ENCODE measurements at places on chromosomes 11 and 22.

DNA sequence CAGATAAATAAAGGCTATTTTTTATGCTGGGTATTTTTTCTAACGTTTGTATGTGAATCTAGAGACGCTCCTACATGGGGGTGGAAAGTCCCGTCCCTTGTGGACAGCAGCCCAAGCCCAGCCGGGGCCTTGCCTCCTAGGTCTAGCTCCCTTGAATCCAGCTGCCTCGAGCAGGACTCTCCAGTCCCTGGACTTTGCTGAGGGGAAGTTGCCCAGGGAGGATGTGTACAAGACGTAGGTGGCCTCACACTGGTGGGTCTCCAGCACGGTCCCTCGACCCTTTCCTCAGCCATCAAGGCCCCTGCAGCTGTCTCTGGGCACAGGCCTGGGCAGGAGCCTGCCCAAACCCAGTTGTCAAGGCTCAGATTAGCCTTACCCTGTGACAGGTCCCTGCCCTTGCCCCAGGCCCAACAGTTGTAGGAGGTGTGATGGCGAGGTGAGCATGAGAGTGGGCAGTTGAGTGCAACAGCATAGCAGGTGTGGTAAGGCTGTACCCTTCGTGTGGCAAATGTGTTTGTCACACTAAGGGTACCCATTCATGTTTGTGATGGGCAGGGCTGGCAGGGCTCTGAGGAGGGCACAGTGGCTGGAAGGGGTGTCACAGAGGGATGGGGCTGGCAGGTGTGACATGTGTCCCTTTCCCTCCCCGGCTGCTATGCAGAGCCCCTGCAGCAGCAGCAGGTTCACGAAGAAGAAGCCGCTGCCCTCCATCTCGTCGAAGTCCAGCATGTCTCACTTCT, 3.4 kb downstream of the CCDC116 start:
- no peak for DNase-seq

- no peak for DNase-seq
Measured at GRCh38 chr22:21683401-21683811, 17.6 kb downstream of the PPIL2 start.

DNA sequence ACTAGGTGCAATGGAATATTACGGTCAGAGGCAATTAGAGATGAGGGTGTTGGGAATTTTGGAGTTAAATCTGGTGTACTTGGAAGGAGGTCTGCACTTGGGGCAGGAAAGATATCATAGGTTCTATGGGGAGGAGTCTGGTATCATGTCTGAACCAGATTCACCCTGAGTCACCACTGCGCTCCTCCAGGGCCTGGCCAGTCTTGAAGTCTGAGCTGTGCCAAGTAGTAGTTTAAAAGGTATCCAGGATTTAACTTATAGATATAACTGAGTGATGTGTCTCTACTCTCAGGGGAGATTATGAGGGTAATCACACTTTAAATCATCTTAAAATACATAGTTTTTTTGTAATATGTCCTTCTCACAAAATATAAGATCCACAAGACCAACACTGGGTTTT, 6.6 kb downstream of the CNGA4 start:
- DNase-seq, result no peak

- DNase-seq, result peak; percentile 83
Measured at GRCh38 chr22:35023692-35024363, 42.1 kb upstream of the ISX start.

GRCh38 chr22:21628386-21629254, 1.2 kb downstream of the YDJC start:
- no peak for DNase-seq

GRCh38 chr11:70755410-70756158, 357.3 kb downstream of the CTTN start:
- DNase-seq, result peak; percentile 77

DNA sequence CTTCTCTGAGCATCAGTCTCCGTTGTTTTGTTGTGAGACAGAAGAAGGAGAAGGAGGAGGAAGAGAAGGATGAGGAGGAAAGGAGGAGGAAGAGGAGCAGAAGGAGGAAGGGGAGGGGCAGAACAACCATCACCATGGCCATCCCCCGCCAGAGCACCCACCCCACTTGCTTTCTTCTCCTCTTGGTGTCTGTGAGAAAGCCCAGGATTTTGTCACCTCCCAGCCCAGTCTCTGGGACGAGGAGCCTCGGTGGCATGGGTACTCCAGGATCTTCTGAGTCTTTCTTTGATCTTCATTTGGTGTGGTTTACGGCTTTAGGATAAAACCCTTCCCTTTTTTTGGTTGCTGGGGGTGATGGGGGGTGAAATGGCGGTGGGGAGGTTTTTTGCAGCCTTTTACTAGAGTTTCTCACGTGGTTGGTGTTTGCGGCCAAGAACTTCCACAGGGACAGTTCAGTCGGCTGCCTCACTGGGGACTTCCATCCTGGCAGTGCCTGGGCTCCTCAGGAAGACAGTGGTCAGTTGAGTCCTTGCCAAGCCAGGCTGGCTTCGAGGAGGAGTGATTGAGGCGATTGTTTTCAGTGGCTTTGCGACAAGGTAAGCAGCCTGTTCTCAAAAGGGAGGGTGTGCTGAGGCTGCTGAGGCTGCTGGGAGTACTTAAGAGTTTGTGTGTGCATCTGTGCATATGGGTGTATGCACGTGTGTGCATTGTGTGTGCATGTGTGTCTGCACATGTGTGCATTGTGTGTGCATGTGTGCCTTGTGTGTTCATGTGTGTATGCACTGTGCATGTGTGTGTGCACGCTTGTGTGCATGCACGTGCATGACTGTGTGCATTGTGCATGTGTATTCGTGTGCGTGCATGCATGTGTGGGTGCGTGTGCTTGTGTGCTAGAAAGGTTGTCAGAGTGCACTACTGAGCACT, 567.5 kb downstream of the TBC1D22A start:
- DNase-seq, result no peak

GRCh38 chr11:26571861-26572654, at the start of gene MUC15:
TSS of gene MUC15 (minus strand) at chr11:26572263. CDS start at chr11:26567094, 5,169 bp downstream.
- no peak for DNase-seq

DNA sequence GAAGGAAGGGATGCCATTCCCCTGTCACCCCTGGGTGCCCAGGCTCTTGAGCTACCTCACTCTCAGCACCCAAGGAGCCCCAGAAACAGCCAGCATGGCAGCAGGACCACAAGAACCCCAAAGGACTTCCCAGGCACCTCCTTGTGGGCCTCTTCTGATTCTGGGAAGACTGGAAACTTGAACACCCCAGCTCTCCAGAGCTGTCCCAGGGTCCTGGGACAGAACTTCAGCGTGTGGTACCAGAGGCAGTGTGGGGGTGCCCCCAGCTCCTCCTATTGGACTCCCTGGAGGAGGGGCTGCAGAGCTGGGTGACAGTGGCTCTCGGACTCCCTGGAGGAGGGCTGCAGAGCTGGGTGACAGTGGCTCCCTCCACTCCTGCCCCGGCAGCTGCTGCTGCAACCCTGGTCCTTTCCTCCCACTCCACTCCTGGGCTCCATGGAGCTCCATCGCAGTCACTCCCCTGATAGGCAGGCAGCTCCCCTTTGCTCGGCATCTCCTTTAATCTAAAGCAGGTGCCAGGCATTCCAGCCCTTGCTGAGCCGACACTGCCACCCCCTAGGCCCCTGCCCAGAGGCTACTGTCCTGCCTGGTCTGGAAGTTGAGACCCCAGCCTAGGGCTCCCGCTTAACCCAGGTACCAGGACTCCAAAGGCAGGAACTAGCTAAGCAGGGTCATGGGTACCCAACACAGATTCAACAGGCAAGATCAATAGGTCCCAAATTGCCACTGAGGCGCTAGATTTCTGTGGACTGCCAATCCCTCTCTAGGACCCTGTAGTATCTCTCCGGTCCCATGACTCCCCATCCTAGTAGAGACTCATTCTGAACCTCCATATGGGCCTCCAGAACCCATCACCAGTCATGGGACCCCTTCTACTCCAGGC, 2.7 kb downstream of the BCL9L start:
- no peak for DNase-seq
